A673 (cell line): ENCODE measurements at places on chromosomes 4 and X.
A peak's percentile ranks its signal among the peaks of the same experiment; 100 is the strongest.

GRCh38 chr4:119833611-119834010, 205.0 kb upstream of the PDE5A start:
- no peak for DNase-seq

GRCh38 chrX:119121341-119121740, 6.3 kb downstream of the KIAA1210 start:
- DNase-seq, result no peak

DNA sequence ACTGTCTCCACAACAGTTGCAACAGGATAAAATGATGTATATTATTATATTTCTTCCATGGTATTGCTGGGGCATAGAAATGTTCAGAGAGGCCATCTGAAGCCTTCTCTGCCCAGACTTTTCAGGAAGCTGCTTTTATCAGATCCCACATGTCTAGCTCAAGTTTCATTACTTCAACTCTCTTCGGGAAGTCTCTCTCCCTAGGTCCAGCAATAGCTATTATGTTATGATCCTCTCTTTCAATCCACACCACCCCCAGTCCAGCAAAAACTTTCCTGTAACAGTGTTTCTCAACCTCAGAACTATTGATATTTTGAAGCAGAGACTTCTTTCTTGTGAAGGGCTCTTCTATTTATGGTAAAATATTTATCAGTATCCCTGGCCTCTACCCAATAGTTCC, 44.9 kb downstream of the CXCL1 start:
- no peak for DNase-seq

- no peak for DNase-seq
Observed at GRCh38 chrX:28946846-28947245, 359.6 kb downstream of the IL1RAPL1 start.

GRCh38 chr4:38310446-38311043, 350.3 kb downstream of the PTTG2 start:
- DNase-seq, result no peak

DNA sequence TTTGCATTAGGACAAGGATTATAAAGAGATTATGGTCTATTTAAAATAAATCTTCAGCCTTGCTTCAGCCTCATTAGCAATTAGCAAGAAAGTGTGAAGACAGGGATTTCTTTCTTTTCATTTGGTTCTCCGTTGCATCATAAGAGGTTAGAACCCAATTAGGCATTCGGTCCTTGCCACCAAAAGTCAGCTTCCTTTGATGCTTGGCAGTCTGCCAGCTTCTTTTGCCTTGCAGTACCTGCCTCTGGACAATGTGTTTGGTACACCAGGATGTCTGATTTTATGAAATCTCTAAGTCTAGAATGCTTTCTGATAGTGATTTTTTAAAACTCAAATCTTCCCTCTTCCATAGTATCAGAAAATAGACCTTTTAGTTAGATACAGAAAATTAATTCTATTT, 12.4 kb downstream of the SMIM20 start:
- no peak for DNase-seq

- peak; percentile 81 for DNase-seq
Observed at GRCh38 chrX:50707955-50708699, 105.9 kb downstream of the SHROOM4 start.

GRCh38 chr4:56078866-56079265, 130.1 kb downstream of the CEP135 start:
- no peak for DNase-seq

GRCh38 chr4:153062652-153063168, 126.6 kb downstream of the FHDC1 start:
- no peak for DNase-seq
